ENCODE measurements at places on chromosomes 7 and 10.

DNA sequence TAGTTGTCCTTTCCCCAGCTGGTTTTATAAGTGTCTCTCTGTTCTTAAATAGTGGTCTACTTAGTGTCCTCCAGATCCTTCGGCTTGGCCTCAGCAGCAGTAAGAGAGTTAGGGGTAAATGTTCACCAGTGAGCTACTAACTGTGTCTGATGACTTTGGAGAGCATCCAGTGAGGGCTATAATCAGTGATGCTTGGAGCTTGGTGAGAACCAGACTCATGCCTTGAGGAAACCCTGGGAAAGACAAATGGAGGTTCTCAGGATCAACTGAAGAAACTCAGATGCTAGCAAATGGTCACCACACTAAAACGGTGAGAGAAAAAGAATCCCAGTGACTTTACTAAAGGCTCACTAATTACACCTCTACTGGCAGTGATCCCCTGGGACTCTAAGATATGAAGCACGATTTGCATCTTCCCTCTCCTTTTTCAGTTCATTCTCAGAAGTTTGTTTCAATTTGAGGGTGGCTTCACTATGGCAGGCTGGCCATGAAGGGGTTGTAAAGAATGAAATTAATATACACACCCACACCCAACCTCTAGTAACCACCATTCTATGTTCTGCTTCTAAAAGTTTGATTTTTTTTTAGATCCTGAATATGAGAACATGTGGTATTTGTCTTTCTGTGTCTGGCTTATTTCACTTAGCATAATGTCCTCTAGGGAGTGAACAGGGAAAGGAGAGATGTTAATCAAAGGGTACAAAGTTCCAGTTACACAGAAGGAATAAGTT is 177.9 kb downstream of the PDE1C start:
- no peak for DNase-seq

GRCh38 chr7:87852306-87852705 is 23.9 kb downstream of the SLC25A40 start:
- DNase-seq: no peak

DNA sequence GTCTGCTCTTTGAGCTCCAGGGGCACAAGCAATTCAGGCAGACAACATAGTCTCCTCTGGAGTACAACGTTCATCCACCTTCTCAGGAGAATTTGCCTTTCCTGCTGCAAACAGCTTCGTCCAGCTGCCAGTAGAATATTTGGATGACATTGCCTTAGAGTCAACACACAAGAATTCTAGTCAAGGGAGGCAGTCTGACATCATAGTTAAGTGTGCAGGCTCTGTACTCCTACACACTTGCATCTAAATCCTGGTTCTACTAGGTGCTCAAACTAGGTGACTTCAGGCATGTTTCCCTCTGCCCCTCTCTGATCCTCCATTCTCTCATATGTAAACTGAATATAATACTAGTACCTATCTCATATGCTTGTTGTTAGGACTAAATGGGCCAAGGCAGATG is 314.8 kb downstream of the HPSE2 start:
- DNase-seq: no peak

DNA sequence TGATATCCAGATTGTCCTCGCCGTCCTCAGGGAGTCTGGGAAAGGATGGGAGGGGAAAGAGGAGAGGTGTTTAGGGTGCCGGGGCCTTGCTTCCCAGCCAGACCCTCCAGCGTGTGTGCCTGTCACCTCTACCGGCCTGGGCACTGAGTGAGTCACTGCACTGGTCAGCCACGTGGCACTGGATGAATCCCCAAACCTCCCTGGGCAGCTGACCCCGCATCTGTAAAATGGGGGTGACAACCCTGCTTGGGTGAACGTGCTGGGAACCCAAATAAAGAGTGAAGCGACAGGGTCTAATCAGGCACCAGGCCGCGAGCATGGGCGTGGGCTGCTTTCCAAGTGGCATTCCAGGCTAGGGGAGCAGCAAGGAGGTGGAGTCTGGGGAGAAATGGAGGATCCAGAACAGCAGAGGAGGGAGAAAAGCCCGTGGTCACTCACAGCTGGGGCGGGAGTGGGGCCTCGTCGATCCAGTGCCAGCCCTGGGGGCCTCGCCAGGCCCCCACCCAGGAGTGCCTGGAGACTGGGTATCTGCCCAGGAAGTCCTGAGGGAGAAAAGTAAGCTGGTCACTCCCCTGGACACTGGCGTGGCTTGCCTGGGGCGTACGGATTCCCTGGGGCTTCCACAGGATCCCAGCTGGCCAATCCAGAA is 29.7 kb downstream of the KLRG2 start:
- DNase-seq: no peak

GRCh38 chr7:102146122-102146521 is 140.5 kb upstream of the SH2B2 start:
- no peak for DNase-seq

GRCh38 chr7:696812-697551 is 29.5 kb upstream of the DNAAF5 start:
- no peak for DNase-seq
